ENCODE measurements at places on chromosomes 1 and 21. TPM values are rescaled to one million over a fixed set of nuclear protein-coding genes. Genes with fewer than 3 reads are reported as not detected.

DCDC2B gene
- total RNA-seq, result not detected

KCNA10 gene
- total RNA-seq, result not detected

S100A9 gene
- 271 TPM for total RNA-seq

BLACAT1 gene
- total RNA-seq, result 4.3 TPM

DISC1 gene
- total RNA-seq, result 15.9 TPM

PIGP gene
- 23.7 TPM for total RNA-seq

HAO2 gene
- total RNA-seq, result 1.9 TPM

PYHIN1 gene
- 3.9 TPM for total RNA-seq

ITLN2 gene
- total RNA-seq, result not detected

TFF2 gene
- not detected for total RNA-seq

TNFSF18 gene
- not detected for total RNA-seq

AADACL4 gene
- total RNA-seq, result 0.16 TPM

LCE2A gene
- total RNA-seq, result not detected

CFHR2 gene
- total RNA-seq, result not detected

UBIAD1 gene
- 14.0 TPM for total RNA-seq

LCE2B gene
- total RNA-seq, result not detected

RNF186 gene
- 2.7 TPM for total RNA-seq

MYOG gene
- total RNA-seq, result not detected

OR2M2 gene
- total RNA-seq, result not detected

PLA2G2D gene
- 1.1 TPM for total RNA-seq

AMY2B gene
- total RNA-seq, result 31.1 TPM

RGS4 gene
- total RNA-seq, result 3.1 TPM

FGR gene
- 23.3 TPM for total RNA-seq

UQCRH gene
- total RNA-seq, result 188 TPM

NHLH1 gene
- total RNA-seq, result 0.09 TPM

PRR9 gene
- not detected for total RNA-seq

STUM gene
- 1.6 TPM for total RNA-seq

OR2T5 gene
- 0.09 TPM for total RNA-seq

OR2W3 gene
- not detected for total RNA-seq

CFAP57 gene
- 2.3 TPM for total RNA-seq

SPRR5 gene
- total RNA-seq, result not detected

IFNLR1 gene
- 4.8 TPM for total RNA-seq

OR2AK2 gene
- not detected for total RNA-seq

PTCH2 gene
- total RNA-seq, result 1.2 TPM

FAM151A gene
- not detected for total RNA-seq

CCDC190 gene
- 0.60 TPM for total RNA-seq

GJA9 gene
- total RNA-seq, result not detected

NBL1 gene
- 141 TPM for total RNA-seq

LRRC7 gene
- 0.19 TPM for total RNA-seq

ZMYND12 gene
- 1.9 TPM for total RNA-seq

PROX1 gene
- 6.6 TPM for total RNA-seq

GCSAML gene
- total RNA-seq, result 1.8 TPM

PTPN22 gene
- total RNA-seq, result 6.6 TPM
